Stimulated activated CD4-positive, alpha-beta T cell treated with anti-CD3 and anti-CD28 coated beads, Interleukin-12 subunit alpha, Interleukin-12 subunit beta, amount 100 ng/mL, for 48 hours (primary cell): ENCODE measurements at places on chromosomes 1 and 21.

GRCh38 chr1:3000214-3000613 lies 21.1 kb upstream of the ACTRT2 start:
- DNase-seq: no peak

- DNase-seq: peak; percentile 65
Measured at GRCh38 chr1:203268901-203269653, 36.2 kb upstream of the BTG2 start.

- DNase-seq: no peak
Measured at GRCh38 chr1:62676611-62677356, 11.4 kb downstream of the DOCK7 start.

DNA sequence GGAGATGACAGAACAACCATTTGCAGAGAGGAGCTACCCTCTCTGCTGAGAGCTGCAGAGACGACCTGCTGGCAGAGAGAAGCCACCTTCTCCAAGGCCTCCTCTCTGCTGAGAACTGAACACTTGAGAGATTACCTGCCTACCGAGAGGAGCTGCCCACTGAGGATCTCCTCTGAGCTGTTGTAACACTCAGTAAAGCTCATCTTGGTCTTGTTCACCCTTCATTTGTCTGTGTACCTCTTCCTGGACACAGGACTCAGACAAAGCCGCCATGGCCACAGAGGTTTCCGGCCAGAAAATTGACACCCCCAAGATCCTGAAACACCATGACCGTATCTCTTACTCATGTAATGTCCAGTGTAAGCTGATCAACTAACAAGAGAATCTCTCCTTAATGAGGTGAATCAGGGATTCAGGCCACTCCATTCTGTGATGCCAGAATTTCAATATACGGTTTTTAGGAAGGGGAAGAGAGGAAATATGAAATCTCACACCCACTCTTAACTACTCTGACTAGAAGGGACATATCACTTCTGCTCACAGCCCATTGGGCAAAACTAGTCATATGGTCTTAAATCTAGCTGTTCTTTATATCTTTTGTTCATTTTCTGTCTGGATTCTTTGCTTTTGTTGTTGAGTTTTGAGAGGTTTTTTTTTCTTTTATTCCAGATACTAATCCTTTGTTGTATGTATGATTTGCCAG lies 83.8 kb downstream of the RHOU start:
- DNase-seq: no peak

DNA sequence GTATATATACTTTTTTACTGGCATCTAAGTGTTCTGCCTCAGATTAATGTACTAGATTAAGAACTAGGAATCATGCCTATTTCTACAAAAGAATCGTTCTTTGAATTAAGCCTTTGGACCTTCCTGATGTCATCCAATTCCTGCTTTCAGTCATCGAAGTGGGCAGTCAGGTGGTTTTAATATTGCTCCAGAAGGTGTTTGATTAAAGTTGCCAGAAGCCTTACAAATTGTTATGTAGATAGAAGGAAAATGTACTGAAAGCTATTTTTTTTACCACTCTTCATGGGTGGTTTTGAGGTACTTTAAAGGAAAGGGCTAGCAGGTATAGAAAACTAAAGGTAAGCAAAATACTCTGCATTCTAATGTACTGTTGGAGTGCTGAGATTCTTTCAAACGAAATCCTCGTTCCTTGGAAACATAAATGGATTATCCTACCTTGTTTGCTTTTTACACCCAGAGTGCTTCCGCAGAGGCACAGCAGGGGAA lies 716 bp downstream of the CTBS start:
- no peak for DNase-seq

DNA sequence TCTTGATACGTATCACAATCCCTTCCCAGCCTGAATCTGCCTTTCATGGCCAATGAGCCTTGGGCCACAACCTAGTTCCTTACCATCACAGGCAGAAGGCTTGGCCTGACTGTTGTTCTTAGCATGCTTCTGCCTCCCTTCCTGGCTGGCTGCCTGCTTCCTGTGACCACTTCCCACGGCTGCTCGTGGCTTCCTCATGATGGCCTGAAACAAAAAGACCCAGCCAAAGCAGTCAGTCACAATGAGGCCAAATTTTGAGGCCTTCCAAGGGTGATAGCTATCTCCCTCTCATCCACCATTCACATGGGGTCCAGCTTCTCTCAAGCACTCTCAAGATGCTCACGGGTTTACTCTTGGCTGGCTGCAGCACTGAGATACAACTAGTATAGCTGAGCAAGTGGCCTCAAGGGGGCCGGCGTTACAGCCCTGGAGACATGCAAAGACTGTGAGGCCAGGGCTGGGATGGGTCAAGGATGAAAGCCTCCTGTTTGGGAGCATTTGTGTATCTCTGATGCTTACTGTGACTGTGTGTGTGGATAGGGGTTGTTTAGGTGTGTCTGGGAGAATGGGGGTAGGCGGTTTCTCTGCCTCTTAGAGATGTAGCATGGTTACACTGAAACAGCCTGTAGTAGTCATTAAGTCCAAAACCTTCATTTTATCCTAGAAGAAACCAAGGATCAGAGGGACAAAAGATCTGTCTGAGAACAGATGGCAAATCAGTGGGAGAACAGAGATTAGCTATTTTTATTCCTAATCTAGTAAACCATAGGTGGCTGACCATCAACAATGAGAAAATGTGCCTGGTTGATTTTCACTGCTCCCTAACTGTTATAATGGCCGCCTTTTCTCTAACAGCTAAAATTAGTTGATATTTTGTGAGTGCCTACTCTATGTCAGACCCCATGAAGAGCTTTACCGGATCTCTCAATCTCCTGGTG lies 5.4 kb upstream of the TOE1 start:
- no peak for DNase-seq

DNA sequence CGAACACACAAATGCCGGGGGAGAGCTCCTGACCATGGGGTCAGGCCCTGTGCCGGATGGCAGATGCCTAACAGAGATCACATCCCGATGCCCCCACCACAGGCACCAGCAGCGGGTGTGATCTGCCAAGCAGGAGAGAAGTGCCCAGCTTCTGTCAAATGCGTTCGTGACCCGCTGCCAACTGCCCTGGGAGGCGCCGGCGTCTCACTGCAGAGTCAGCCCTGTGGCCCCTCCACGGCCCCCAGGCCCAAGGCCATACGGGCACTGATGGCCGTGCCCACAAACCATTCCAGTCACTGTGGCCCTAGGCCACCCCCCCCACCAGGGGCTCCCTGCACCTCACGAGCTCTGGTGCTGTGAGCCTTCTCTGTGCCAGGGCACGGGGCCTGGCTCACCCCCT lies 8.0 kb downstream of the CFAP410 start:
- no peak for DNase-seq

DNA sequence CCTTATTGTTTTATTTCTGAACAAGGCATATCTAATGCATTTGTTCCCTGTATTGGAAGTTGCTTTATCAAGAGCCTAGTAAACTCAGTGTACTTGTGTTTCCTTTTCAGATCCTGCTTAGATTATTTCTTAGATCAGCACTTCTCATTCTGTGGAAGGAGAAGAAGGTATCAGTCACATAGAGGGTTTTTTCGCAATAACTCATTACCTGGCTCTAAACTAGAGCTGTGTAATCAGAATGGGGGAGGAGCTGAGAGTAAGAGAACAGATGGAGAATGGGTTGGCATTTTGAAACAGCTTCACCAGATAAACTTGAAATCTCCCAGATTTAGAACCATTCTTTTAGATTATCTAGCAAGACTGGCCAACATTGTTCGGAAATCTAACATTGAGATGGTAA lies 11.0 kb downstream of the AHCYL1 start:
- no peak for DNase-seq

GRCh38 chr1:45876000-45876617 lies 72.7 kb downstream of the MAST2 start:
- no peak for DNase-seq

- DNase-seq: no peak
Measured at GRCh38 chr1:44945967-44946366, 40.4 kb downstream of the EIF2B3 start.

- no peak for DNase-seq
Measured at GRCh38 chr1:53366901-53367502, 39.1 kb upstream of the LRP8 start.

GRCh38 chr1:234942012-234942332 lies 186.7 kb downstream of the TOMM20 start:
- DNase-seq: no peak

DNA sequence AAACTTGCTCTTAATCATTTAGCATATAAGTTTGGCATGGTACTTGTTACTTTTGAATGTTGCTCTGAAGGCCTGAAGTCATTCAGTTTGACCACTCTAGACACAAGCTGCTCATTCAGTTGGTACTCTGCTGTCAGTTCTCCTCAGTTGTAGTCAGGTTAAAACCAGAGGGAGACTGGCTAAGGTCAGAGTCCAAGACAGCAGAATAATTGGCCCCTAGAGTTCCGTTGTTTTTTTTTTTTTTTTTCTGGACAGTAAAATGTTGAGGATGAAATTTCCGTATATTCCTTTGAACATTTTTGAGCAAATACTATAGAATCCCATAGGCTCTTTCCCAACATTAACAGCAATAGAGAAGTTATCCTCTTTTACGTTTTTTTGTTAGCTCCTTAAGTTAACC lies 9.4 kb downstream of the ZBTB40 start:
- no peak for DNase-seq

GRCh38 chr1:39926343-39926793 lies 24.7 kb upstream of the MYCL start:
- DNase-seq: no peak

DNA sequence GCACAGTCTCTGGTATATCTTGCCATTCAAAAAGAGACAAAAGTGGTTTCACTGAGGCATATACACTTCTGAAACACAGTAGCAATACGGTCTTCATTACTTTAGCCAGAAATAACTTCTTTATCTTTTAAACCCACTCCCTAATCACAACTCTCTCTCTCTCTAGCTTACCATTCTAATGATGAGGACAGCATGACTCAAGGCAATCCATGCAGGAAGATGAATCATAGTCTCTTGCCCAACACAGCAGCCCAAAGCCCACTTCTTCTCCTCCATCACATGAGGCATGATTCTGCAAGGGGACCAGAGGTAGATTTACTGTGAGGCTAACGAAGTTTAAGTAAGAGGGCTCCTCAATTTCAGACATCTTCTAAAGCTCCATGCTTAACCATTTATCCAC lies 285.0 kb upstream of the NR5A2 start:
- no peak for DNase-seq

GRCh38 chr1:203406446-203407045 lies 55.6 kb upstream of the FMOD start:
- no peak for DNase-seq

DNA sequence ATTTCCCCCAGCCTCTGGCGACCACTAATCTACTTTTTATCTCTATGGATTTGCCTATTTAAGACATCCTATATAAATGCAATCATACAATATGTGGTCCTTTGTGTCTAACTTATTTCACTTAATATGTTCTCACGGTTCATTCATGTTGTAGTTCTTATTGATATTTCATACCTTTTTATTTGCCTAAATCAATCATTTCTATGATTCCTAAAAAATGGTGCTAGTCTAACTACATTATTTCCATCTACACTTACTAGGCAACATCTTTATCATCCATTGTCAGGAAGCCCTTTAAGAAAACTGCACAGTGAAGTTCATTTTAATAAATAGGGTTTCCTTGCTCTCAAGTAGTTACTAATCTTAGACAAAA lies 380 bp upstream of the FBXO28 start:
- no peak for DNase-seq

DNA sequence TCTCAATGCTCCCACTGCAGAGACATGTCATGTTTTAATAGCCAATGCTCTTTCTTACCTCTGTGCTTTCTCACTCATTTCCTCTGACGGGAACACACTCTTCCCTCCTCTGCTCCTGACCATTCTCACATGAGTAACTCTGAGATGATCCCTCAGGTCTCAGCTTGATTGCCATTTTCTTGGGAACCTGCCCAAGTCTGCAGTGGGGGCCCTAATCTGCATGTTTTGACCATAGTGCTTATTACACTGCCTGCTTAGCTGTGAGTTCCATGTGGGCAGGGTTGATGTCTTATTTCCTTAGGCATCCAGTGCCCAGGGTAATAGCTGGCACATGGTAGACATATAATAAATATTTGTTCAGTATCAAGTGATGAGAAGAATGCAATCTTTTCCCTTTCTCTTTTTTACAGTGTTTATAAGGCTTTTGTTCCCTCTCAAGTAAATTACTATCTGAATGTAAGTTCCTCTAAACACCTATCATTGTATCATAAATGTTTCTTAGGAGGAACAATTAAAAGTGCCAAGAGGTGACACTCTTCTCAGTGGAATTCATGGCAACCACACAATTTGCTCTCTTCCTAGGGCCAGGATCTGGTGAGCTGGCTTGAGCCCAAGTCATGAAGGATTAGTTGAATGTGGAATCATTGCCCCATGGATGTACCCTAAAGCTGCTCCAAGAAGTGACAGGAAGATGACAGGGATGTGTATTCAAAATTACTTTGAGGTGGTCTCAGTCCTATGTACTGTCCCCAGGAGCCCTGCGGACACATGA lies 485.4 kb upstream of the USP24 start:
- no peak for DNase-seq

GRCh38 chr1:20367116-20367585 lies 76.5 kb downstream of the VWA5B1 start:
- no peak for DNase-seq

- DNase-seq: no peak
Measured at GRCh38 chr1:152806576-152806975, at the start of gene LCE1C. LCE1C (minus strand) TSS chr1:152806651; CDS start chr1:152805478, 1,173 bp downstream.

DNA sequence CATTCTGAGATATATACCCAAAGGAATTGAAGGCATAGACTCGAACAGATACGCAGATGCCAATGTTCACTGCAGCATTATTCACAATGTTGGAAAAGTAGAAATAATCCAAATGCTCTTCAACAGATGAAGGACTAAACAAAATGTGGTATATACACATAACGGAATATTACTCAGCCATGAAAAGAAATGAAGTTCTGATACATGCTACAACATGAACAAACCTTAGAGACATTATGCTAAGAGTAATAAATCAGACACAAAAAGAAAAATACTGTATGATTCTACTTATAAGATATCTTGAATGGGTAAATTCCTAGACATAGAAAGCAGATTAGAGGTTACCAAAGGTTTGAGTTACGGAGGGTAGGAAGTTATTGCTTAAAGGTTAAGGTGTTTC lies 57.9 kb downstream of the SLC25A24 start:
- no peak for DNase-seq

GRCh38 chr1:95790136-95790535 lies 556.1 kb downstream of the RWDD3 start:
- no peak for DNase-seq

DNA sequence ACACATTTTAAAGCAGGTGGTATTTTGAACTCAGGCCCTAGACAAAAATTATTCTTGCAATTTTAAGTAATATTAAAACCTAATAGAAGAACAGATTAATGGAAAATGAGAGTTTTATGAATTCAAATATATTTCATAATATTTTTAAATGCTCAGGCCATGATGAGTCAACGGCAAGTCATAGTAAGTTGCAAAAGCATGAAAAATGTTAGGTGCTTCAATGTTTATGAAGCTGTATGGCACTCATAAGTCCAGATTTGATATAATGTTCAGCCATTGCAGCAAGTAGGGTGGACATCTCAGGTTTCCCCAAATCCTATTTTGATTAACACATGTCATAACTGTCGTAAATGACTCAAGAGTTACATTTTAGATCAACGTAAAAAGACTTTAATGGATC lies 112.6 kb downstream of the GRIK1 start:
- DNase-seq: no peak
